Muscle of arm (tissue), 14 donors: ENCODE measurements at places on chromosomes 6 and 20.

DNA sequence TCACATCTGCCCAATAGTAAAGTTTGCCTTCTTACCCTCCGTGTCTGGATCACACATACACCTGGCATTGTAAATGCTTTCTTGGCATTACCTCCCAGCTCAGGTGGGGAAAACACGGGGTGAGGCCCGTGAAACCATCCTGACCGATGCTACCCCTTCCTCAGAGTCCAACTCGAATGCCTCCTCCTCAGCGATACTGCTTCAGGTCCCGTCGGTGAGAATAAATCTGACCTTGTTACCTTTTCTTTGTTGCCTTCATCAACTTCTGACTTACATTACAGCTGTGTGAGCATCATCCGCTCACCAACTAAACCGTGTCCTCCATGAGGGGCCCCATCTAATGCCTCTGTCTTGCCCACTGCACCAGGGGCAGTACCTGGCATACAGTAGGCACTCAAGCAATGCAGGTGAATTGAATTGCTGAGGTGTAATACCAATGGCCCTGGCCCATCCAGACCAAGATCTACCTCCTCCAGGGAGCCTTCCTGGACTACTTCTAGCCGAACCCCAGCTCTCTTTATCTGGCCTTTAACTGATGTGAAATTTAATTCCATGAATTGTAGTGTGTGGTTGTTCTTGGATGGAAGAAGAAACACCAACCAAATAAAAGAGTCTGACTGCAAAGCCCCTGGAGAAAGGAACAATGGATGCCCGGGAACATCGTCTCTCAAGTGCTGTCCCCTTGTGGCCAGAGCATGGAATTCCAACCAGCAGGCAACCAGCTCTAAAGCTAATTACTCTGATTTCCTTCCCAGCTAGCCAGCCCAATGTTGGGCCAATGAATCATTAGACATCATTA is 141.5 kb downstream of the ANKRD60 start:
- peak; percentile 28 for DNase-seq

DNA sequence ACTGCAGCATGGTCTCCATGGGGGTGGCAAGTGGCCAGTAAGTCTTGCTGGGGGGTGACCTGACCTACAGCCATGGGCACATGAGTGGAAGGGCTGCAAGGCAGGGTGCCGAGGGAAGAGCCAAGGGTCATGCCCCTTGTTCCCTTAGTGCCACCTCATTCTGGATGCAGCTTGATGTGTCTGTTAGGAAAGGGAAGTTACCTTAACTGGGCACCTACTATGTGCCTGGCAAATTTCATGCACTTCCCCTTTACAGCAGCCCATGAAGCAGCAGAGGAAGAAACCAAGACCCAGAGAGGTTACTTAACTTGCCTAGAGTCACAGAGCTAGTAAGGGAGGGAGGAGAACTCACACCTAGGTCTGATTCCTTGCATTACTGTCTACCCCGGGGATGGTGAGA is 174.0 kb downstream of the MRPL14 start:
- DNase-seq, result no peak

GRCh38 chr6:128179876-128180438 is 279.1 kb upstream of the THEMIS start:
- DNase-seq, result peak; percentile 29

- DNase-seq, result peak; percentile 11
Observed at GRCh38 chr6:106256201-106256968, 69.2 kb downstream of the ATG5 start.

DNA sequence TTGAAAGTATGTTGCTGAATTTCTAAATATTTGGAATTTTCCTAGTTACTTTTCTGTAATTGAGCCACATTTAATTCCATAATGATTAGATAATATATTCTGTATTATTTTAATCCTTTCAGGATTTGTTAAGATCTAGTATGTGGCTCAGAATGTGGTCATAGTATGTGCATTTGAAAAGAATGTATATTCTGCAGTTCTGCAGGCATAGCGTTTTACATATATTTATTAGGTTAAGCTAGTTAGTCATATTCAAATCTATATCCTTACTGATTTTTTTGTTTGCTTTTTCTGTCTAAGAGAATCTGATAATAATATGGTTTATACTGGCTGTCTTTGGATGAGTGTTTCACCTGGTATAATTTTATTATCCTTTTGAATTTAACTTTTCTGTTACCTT is 33.2 kb downstream of the LIN28B start:
- no peak for DNase-seq
